ENCODE measurements at places on chromosomes 6 and 20.

GRCh38 chr20:46371656-46372055 is 34.8 kb downstream of the ELMO2 start:
- DNase-seq: no peak

DNA sequence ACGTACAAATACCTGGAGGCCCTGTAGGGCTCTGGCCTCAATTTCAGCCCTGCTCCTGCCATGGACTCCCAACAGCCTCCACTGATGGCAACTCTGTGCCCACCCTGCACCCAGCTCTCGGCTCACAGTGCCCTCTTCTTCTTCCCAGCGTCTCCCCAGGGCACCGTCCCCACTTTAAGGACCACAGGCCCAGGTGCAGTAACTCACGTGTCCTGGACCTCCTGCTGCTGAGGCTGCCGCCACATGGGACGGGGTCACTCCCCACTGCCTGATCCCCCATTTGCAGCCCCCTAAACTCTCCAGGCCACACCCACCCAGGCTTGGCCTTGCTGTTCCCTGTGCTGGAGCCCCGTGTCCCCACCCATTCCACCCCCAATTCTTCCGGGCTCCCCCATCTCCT is 223.4 kb downstream of the PREX1 start:
- DNase-seq: no peak

DNA sequence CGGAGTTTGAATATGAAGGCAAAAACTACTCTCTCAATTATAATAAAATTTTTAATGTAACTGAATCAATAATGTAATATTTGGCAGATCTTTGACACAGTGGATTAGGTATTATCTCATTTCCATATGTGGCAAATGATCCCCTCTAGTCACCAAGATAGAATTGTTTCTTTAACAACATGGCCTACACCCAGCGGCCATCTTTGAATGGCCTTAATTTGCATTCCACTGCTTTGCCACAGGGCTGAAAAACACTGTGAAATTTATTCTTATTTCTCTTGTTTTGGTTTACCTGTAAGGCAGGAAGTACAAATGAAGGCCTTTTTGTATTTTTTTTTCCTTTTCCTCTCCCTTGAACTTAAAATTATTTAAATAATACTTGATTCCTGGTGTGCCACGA is 162.6 kb upstream of the SCGN start:
- DNase-seq: no peak

DNA sequence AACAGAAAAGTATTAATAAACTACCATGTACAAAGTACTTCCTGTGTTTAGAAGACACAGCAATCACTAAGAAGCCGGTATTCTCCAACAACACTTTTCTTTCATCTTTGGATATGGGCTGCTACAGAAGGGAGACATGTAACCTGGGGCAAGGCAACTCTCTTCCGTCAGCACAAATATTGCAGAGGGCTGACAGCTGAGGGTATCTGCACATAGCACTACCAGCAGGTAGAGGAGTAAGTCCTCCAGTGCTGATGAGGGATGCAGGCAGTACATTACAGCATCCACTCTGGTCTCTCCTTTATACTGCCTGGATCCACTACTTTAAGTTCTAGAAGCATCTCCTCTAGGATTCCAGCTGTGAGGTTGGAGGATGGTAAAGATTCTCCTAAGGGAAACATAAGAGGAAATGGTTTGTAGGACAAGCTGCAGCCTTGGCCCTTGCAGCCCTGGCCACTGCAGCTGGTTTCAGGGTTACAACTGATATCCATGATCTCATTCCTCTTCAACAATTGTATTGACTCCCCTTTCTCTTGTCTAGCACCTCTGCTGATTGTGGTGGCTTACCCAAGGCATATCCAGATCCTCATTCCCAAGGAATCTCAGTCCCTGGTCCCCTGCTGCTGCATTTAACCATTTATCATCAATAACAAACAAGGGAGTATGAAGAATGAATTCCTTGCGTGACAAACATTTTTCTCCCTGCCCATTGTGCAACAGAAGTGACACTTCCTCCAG is 110.7 kb upstream of the ADGRF1 start:
- DNase-seq: peak; percentile 45

DNA sequence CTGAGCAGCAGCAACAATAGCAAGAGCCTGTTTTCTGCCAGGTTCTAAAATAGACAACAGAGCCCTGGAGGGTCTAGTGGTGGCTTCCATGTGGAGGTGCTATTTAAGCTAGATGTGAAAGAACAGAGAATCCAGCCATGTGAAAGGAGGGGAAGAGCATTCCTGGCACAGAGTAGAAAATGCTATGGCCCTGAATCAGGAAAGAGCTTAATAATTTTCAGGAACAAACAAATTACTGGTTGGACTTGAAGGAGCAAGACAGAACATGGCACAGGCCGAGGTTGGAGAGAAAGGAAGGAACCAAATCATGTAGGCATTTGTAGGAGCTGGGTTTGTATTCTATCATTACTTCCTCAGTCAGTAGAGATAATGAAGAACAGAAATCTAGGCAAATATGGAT is 98.3 kb downstream of the AIG1 start:
- no peak for DNase-seq

DNA sequence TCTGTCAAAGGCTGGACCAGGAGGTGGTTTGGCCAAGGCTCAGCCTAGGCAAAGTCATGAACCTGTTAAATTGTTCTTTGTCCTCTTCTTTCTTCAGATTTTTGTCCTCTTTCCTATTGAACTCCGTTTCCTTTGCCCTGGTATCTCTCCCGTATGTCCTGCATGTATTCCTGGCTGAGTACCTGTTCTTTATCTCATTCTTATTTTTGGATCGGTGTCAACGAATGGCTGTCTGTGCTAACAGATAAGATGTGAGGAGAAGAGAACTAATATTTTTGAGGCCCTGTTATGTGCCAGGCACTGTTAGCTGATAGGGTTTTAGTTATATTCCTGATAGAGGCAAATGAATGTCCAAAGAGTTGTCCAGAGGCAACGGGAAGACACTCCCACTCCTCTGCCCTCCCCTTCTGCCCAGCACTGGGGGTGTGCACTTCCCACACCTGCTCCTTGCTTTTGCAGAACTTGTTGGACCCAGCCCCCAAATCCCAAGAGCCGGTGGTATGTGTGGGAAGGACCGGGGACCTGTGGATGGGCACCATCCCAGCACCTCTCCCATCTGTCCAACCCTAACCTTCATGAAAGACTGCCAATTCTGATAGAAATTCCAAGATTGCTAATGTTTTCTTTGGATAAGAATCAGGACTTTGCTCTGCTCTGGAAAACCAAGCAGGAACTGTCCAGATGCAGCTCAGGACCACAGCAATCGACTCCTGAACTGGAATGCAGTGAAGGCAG is 20.6 kb downstream of the MMP24OS start:
- DNase-seq: no peak

- DNase-seq: no peak
These were observed 76.5 kb upstream of the ADGRF1 start for GRCh38 chr6:47118611-47119010.

DNA sequence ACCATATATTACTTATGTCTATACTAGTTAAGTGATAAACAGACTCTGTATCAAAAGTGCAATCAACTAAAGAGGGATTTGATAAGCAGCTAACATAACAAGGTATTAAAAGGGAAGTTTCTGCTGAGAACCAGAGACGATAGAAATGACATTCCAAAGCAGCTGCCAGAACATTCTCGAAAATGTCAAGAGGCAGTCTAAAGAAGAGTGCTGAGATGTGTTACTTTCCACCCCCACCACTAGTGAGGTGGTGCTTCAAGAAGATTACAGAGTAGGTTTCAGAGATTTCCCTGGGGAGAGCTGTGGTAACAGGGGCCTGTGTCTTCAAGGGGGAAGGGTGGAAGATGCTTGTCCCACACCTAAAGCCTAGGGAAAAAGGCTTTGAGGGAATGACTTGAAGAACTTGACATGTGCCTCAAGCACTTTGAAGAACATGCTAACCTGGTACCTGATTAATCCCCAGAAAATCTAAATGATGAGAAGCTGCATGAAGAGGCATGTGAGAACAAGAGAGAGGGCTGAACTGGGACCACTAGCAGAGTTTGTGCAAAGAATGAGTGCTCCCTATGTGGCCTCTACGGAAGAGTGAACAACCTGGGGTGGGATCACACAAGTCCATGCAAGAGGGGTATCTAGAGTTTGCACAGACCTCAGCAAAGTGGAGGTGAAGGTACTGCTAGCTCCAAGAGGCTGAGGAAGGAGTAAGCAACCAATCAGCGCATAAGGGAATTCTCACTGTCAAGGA is 5.0 kb downstream of the FAM184A start:
- DNase-seq: no peak

- DNase-seq: no peak
These were observed 138.6 kb downstream of the BCKDHB start for GRCh38 chr6:80245043-80245442.

DNA sequence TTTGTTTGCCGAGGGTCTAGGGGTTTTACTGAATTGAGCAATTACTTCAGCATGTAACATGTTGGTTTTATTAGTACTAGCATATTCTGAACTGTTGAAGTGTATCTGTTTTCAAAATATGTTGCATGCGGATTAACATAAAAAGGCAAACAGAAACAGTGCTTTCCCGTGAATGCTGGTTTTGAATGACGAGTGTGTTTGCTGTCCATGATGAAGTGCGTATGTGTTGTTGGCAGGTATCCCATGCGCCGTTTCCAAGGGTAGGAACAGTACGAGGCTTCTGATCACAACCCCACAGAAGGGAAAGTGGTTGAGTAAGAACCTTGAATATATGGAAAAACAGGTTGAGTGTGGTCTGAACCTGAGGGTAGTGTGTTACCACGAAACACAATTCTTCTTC is 232.9 kb downstream of the SAMD5 start:
- DNase-seq: no peak

DNA sequence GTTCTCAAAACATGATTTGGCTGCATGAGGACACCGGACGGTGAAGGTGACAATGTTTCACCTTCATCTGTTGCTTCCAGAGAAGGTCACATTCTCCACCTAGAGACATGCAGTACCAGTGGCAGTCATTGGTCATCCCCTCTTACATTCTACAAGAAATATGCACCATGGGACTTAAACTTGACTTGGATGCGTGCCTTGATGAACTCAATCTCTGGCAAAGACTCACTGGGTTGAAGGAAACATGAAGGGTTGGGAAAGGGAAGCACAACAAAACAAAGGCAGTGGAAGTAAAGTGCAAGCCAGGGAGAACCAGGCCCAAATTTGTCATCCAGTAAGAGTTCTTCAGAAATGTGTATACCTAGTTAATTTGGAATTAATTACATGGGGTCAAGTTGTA is 39.4 kb upstream of the ARMH2 start:
- no peak for DNase-seq

DNA sequence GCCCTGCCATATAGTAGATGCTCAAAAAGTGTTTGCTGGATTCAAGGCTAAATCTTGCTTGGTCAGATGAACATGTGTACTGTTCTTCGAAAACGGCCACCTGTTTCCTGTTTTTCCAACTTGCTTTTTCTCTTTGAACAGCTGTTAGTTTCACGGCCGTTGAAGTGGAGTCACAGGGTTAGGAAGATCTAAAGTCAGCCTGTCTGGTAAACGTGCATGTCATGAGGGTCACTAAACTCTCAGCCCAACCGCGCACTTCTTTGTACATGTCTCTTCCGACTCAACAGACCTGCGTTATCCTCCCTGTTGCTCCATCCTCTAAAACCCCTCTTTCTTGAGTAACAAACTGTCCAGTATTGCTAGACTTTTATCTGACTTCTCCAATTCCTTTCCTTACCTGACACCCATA is 93.2 kb upstream of the MAN1A1 start:
- DNase-seq: no peak

DNA sequence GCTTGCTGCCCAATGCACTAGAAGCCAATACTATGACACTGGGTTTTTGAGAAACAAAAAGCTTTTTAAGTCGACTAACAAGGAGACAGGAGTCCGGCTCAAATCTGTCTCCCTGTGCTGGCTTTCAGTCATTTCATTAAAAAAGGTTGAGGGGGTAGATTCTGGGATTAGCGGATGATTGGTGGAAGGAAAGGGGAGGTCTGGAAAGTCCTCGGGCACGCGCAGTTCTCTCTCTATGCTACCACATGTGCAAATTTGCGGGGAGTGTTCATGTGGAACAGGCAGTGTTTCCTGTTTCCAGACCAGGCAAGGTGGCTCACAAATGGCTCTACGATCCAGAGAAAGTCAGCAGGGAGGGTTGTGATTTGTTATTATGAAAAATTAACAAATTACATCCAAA is 89.1 kb upstream of the TOX2 start:
- no peak for DNase-seq

- no peak for DNase-seq
These were observed 150.4 kb downstream of the MRPL14 start for GRCh38 chr6:43976706-43977403.

DNA sequence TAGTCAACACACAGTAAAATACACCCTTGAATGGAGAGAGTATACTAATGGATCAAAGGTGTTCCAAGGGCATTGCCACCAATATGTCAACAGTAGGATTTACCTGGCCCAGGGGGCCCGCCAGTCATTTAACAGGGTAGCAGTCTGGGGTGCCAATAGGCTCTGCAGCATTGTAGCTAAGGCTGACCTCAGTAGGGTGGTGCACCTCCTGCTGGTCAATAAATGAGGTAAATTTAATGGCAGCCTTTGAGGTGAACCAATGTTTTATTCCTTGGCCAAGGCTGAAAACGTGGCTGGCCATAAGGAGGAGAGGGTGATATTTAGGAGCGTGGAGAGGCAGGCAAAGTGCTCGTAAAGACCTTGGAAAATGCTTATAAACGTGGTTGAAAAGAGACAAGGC is 147.2 kb downstream of the RPS12 start:
- DNase-seq: no peak

Data from HFFc6 (cell line).